Uterus (tissue), 4 donors: ENCODE measurements at places on chromosomes 11 and 22. TPM values are rescaled to one million over a fixed set of nuclear protein-coding genes. Genes with fewer than 3 reads are reported as not detected.
A peak's percentile ranks its signal among the peaks of the same experiment; 100 is the strongest.

ROM1 gene
- total RNA-seq, result 11.9 TPM

SPDYC gene
- not detected for total RNA-seq

GRCh38 chr11:63635762-63636465 lies 21.7 kb upstream of the PLAAT3 start:
- DNase-seq, result peak; percentile 45

DNA sequence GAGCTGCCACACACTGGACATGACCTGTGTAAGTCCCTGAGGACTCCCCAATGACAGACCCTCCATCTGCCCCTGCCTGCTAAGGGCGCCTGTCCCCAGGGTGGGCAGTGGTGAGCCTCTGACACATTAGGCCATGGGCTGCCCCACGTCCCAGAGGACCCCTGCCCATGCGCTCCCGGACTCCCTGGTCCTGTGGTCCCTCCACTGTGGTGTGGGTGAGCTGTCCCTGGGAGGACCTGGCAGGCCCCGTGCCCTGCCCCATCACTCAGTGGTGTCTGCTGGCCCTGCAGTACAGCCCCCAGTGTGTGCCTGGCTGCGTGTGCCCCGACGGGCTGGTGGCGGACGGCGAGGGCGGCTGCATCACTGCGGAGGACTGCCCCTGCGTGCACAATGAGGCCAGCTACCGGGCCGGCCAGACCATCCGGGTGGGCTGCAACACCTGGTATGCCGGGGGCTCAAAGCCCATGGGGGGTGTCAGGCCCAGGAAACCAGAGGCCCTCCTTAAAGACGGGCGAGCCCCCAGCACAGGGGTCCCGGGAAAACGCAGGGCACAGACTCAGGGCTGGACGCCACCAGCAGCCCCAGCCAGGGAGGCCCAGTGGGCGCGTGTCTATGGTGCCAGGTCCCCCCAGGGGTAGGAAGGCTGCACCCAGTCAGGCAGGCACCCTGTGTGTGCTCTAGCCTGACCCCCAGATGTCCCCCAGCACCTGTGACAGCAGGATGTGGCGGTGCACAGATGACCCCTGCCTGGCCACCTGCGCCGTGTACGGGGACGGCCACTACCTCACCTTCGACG lies 18.7 kb downstream of the MUC5AC start:
- DNase-seq, result no peak

DNA sequence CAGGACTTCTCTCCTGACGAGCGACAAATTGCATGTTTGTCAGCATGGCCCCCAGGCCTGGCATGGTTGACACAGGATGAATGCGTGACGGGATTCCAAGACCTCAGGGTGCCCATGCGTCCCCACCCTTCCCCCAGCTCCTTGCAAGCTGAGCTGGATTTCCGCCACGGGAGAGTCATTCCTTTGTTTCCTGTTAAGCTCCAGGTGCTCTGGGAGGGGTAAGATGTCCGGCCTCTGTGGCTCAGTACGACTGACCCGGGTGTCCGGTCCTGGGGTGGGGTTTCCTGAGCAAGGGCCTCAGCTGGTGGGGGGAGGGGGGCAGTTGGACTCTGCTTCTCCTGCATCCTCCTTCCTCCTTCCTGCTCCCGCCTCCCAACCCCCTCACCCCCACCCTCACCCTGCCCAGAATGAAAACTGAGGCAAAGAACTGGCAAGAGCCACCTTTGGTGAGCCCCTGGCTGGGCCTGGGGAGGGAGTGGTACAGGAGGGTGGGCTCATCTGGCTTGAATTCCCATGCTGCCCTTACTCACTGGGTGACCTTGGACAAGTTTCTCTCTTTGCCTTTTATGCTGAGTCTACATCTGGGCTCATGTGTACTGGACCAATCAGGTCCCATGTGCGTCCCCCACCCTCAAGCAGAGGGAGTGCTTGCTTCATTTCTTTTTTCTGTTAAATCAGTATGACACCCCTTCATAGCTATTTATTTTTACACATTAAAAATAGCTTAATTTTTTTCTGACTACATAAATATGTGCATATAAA lies 2.5 kb downstream of the CDC42EP2 start:
- DNase-seq, result peak; percentile 71

DNA sequence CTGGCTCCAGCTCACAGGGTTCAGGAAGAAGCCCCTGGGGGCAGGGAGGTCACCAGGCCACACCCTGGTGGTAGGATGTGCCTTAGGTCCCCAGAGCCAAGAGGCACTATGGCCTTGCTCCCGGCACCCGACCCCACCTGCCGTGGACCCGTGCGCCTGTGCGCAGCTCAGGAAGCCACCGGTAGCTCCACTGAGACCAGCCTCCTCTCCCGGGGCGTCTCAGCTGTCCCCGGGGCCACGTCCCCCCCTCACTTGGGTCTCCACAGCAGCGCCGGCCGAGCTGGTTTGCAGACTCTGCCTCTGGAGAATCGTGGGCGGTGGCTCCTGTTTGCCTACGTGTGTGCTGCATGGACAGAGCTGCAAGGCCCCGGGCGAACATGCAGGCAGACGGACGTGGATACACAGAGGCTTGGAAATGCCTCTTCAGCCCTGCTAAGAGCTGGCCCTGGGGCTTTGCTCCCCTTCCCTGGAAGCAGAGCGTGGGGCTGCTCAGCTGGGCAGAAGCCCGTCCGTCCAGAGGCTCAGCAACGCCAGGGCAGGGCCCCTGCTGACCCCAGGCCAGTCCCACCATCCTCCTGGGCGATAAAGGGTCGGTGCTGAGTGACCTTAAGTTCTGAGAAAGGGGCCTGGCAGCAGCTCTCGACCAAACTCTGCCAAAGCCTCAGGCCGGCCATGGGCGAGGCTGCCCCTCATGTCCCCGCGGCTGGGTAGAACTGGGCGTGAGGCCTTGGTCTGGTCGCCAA lies 15.3 kb upstream of the MUC5B start:
- DNase-seq, result no peak

DNA sequence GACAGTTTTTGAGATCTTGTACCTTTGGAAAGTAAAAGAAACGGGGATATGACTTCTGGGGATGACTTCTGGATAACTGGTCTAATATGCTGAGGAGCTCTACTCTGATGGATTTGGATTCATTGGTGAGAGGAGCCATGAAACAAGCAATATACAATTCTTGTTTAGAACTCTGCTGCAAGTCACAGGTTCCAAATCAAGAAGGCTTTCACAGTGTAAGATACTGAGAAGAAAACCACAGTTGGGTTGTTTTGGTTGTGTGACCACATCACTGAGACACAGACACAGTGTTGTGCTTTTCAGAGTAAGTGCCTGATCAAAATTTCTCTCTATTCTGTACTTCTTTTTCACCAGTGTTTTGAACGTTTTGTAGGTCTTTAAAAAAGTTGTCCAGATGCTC lies 13.1 kb upstream of the UCP2 start:
- DNase-seq, result no peak
